ENCODE measurements at places on chromosomes 12 and 14.

- DNase-seq: no peak
Measured at GRCh38 chr12:100529756-100530350, 43.6 kb upstream of the GAS2L3 start.

GRCh38 chr14:70108419-70108818 is 80.3 kb downstream of the SLC8A3 start:
- no peak for DNase-seq

- DNase-seq: no peak
Measured at GRCh38 chr12:107242189-107242588, 148.8 kb upstream of the CRY1 start.

DNA sequence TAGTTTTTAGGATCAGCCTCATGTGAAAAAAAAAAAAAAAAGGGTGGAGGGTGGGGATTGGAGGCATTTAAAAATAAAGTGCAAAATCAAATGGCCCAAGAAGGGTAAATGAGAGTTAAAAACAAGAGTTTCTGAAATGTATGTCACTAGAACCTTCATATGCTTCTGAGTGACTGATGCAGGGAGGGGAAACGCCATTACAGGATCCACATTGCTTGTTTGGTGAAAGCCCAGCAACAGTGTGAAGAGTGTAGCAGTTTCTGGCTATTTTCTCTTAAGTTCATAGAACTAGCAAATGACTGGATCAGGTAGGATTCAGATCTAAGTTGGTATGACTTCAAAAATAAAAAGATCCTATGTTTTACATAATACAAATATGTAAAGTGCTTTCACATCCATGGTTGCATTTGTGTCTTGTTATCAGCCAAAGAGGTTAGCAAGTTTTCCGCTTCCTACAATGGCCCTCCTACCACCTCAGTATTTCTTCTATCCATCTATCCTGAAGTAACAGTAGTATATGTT is 2.9 kb downstream of the CHPT1 start:
- DNase-seq: no peak
